Thymus (tissue), 14 donors: ENCODE measurements at places on chromosomes 16 and 17.

DNA sequence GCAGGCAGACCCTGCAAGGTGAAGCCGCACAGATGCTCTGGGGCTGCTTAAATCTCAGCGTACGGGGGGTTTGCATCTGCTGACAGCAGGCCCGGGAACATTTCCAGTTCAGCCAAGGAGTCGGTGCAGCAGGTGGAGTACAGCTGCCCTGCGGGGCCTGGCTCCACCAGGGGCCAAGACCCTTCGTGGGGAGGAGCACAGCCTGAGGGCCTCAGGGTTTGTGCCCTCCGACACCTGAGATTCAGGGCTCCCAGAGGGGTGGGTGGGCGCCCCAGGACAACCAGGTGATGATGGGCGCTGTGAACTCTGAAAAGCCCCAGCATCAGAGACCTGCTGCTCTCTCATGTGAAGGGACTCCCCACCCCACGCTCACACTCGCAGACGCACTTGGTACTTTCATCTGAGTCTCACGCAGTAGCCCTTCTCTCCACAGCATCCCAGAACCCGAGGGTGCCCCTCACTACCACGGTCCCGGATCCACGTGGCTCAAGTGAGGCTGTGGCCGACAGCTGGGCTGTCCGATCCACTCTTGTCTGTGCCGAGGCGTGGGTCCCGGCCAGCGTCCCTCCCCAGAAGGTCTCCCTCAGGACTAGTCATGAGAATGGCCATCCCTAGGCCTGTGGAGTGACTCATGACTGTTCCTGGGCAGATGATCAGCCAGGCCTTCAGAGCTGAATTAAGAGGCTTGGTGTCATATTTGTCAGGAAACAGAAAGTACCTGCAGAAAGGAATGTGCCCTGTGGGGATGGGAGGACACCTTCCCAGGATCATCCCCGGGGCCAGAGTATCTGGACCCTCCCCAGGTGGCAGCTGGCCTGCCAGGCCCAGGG is 29.6 kb downstream of the ACSF3 start:
- DNase-seq: no peak
- H3K27ac ChIP-seq: peak overlapping the region; percentile 98
- H3K36me3 ChIP-seq: peaks cover 84% of the 10 kb centered on the region
- H3K4me1 ChIP-seq: peaks cover 60% of the 10 kb centered on the region
- H3K4me3 ChIP-seq: peak overlapping the region; percentile 14

GRCh38 chr16:23889189-23889588 is 53.4 kb downstream of the PRKCB start:
- no peak for DNase-seq
- peaks cover 7% of the 10 kb centered on the region for H3K4me1 ChIP-seq
- H3K4me3 ChIP-seq: no peak overlapping the region
- H3K27me3 ChIP-seq: no peaks in the 10 kb centered on the region

DNA sequence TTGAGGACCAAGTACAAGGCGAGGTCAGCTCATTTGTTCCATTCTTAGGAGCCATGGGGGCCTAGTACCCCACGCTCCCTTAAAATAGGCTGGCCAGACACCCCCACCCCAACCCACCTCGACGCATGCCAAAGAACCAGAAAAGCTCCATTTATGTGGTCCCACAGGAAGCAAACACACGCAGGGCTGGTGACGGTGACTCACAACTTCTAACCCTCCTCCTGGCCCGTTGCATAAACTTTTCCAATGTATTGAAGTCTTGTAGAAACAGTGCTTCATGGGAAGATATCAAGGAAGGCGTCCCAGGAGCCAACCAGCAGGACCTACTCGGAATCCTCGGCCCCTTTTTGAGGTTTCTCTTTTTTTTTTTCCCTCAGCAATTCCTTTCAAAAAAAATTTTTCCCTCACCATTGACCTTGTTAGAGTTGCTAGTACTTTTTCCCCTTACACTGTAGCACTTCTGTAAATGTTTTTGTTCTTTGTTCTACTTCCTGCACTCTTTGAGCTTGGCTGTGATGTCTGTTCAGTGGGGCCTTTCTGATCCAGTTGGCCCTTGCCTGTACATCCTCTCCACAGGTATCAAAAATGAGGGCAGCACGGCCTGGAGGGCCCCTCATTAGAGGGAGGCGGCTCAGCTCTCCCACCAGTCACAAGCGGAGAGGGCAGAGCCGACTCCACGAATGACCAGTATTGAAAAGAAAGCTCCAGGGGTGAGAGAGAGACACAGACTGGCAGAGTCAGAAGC is 208.3 kb downstream of the RGS9 start:
- H3K27me3 ChIP-seq: no peaks in the 10 kb centered on the region
- H3K27ac ChIP-seq: peak overlapping the region; percentile 53
- peak; percentile 17 for DNase-seq
- no peak overlapping the region for H3K4me3 ChIP-seq

- H3K4me3 ChIP-seq: no peak overlapping the region
- H3K36me3 ChIP-seq: peaks cover 12% of the 10 kb centered on the region
- H3K4me1 ChIP-seq: peaks cover 4% of the 10 kb centered on the region
- DNase-seq: no peak
- no peak overlapping the region for H3K27ac ChIP-seq
Observed at GRCh38 chr17:4136373-4136772, 6.5 kb downstream of the ZZEF1 start.

- peaks cover 2% of the 10 kb centered on the region for H3K27me3 ChIP-seq
- H3K4me1 ChIP-seq: no peaks in the 10 kb centered on the region
- DNase-seq: no peak
- no peak overlapping the region for H3K27ac ChIP-seq
Observed at GRCh38 chr16:56116577-56116964, 74.7 kb upstream of the GNAO1 start.

DNA sequence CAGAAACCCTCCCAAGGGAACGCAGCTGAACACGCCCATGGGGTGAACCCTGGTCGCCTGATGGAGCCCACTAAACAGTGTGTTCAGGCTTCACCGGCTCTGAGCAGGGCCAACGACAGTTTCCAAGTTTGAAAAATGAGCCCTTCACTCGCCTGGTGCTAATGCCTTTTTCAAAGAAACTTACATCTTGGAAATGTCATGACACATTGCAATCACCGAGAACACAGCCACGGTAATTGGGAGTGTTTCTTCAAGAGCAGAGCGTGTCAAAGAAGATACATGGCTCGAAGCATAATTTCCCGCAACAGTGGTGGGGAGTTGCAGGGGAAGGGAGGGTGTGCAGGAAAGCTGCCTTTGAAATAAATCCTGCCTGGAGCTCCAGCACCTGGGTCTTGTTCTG is 463.2 kb downstream of the TMEM114 start:
- H3K4me1 ChIP-seq: no peaks in the 10 kb centered on the region
- DNase-seq: peak; percentile 0
- no peak overlapping the region for H3K27ac ChIP-seq
- H3K4me3 ChIP-seq: no peak overlapping the region
- H3K27me3 ChIP-seq: no peaks in the 10 kb centered on the region

DNA sequence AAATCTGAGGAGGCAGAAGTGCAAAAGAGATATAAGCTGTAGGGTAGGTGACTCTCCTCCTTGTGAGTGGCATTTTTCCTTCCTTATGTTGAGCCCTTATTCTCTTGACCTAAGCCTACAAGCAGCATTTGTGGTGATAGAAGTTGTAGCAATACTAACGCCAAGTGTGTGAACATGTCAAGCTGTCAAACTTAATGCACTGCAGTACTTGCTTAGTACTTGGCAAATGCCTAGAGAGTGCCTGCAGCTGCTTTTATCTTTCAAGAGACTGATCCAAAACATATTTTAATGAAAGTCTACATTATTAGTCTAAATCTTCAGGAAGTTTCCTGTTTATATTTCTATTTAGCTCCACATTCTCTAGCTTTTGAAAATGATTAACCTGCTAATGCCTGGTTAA is 83.2 kb downstream of the CNTNAP4 start:
- no peak overlapping the region for H3K27ac ChIP-seq
- no peak overlapping the region for H3K4me3 ChIP-seq
- no peak for DNase-seq
- no peaks in the 10 kb centered on the region for H3K27me3 ChIP-seq

GRCh38 chr16:56911771-56912571 is 20.0 kb upstream of the HERPUD1 start:
- H3K27ac ChIP-seq: no peak overlapping the region
- H3K36me3 ChIP-seq: no peaks in the 10 kb centered on the region
- H3K4me3 ChIP-seq: no peak overlapping the region
- DNase-seq: no peak
- H3K4me1 ChIP-seq: peaks cover 17% of the 10 kb centered on the region
- H3K27me3 ChIP-seq: no peaks in the 10 kb centered on the region

- H3K36me3 ChIP-seq: no peaks in the 10 kb centered on the region
- no peaks in the 10 kb centered on the region for H3K4me1 ChIP-seq
- no peak overlapping the region for H3K4me3 ChIP-seq
- DNase-seq: no peak
Observed at GRCh38 chr17:54259476-54259875, 436.7 kb downstream of the KIF2B start.

- peak overlapping the region; percentile 55 for H3K27ac ChIP-seq
- H3K27me3 ChIP-seq: peaks cover 40% of the 10 kb centered on the region
- no peaks in the 10 kb centered on the region for H3K36me3 ChIP-seq
Observed at GRCh38 chr17:73309727-73310596, 1.8 kb downstream of the CDC42EP4 start.

- no peaks in the 10 kb centered on the region for H3K27me3 ChIP-seq
- H3K4me1 ChIP-seq: no peaks in the 10 kb centered on the region
- no peaks in the 10 kb centered on the region for H3K36me3 ChIP-seq
- H3K27ac ChIP-seq: no peak overlapping the region
Observed at GRCh38 chr16:72199761-72200337, 27.9 kb upstream of the PMFBP1 start.

- H3K36me3 ChIP-seq: peaks cover 7% of the 10 kb centered on the region
- H3K27me3 ChIP-seq: no peaks in the 10 kb centered on the region
- DNase-seq: no peak
- H3K4me3 ChIP-seq: no peak overlapping the region
- no peaks in the 10 kb centered on the region for H3K4me1 ChIP-seq
- H3K27ac ChIP-seq: no peak overlapping the region
Observed at GRCh38 chr17:63311416-63311937, 134.6 kb downstream of the CYB561 start.

DNA sequence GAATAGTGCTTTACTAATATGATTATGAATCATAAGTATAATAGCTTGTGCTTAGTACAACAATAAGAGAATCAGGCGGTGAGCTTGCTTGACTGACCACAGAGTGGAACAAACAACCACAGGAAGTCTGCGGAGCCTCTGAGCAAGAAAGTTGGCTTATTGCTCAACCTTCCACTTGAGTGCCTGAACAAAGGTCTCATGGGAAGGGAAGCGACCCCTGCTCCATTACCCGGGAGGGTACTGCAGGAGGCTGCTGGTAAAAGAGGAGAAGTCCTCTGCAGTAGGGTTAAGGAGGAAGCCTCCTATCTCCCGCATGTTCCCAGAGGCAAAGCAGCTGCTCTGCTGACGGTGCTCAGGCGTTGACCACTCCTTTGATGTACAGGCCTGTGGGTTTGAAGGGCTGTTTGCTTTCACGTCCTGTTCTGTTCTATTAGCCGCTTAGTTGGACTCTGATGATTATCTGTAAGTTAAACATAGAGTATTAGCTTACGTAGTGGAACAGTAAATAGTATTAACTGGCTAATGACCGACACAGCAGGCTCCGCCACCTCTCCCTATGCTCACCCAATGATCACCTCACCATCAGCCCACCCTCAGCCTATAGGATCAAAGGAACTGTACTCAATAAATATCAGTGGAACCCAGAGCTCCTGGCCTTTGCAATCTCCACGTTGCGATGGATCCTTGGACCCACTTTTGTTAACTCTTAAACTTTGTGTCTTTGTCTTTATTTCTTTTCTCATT is 17.5 kb downstream of the ALOX15B start:
- H3K27ac ChIP-seq: no peak overlapping the region
- H3K4me3 ChIP-seq: no peak overlapping the region
- no peaks in the 10 kb centered on the region for H3K36me3 ChIP-seq
- DNase-seq: no peak
- peaks cover 52% of the 10 kb centered on the region for H3K27me3 ChIP-seq
- H3K4me1 ChIP-seq: no peaks in the 10 kb centered on the region

- H3K36me3 ChIP-seq: no peaks in the 10 kb centered on the region
- H3K4me3 ChIP-seq: no peak overlapping the region
- no peaks in the 10 kb centered on the region for H3K27me3 ChIP-seq
- H3K4me1 ChIP-seq: peaks cover 4% of the 10 kb centered on the region
- no peak for DNase-seq
- no peak overlapping the region for H3K27ac ChIP-seq
Observed at GRCh38 chr16:31451681-31452351, 7.5 kb upstream of the ARMC5 start.

GRCh38 chr17:41697122-41697962 is 8.7 kb downstream of the EIF1 start:
- H3K4me1 ChIP-seq: peaks cover 17% of the 10 kb centered on the region
- peak overlapping the region; percentile 78 for H3K27ac ChIP-seq
- H3K27me3 ChIP-seq: no peaks in the 10 kb centered on the region
- H3K4me3 ChIP-seq: no peak overlapping the region
- DNase-seq: no peak
- H3K36me3 ChIP-seq: peaks cover 25% of the 10 kb centered on the region

DNA sequence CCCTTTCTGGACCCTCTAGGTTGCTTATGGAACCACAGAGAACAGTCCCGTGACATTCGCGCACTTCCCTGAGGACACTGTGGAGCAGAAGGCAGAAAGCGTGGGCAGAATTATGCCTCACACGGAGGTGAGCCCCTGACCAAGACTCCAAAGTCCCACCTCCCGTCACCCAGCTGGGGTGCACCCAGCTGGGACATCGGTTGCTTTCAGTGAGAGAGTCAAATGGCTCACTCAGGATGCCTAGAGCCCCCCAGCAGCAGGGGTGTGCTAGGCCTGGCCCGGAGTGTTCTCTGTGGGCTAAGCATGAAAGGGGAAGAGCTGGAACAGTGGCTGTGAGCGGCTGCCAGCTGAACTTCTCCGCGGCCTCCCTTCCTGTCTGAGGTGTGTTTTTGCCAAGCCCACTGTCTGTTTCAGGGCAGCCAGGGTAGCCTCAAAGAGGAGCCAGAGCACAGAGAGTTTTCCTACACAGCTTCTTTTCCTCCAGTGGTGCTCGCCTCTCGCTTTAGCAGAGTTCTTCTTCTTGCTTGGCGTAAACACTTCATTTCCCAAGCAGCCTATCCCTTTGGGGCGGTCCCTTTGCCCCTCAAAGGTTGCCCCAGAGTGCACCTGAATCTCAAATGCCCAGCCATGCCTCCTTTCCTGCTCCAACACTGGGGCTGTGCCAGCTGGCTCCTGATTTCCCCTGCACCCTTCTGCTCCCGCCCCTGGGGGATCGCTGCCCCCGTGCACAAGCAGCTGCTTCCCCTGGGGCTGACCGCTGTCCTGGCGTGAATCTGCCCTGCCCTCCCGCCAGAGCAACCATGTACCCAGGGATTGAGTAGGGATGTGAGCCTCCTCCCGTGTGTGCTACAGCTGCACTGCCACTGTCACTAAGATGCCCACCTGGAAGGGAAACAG is 2.6 kb upstream of the CHAD start:
- H3K36me3 ChIP-seq: no peaks in the 10 kb centered on the region
- DNase-seq: no peak
- no peak overlapping the region for H3K4me3 ChIP-seq
- no peak overlapping the region for H3K27ac ChIP-seq
- H3K4me1 ChIP-seq: peaks cover 19% of the 10 kb centered on the region

GRCh38 chr17:59028328-59028727 is 78.4 kb downstream of the TRIM37 start:
- H3K36me3 ChIP-seq: peaks cover 25% of the 10 kb centered on the region
- H3K27ac ChIP-seq: no peak overlapping the region
- H3K27me3 ChIP-seq: no peaks in the 10 kb centered on the region
- DNase-seq: no peak
- no peaks in the 10 kb centered on the region for H3K4me1 ChIP-seq

GRCh38 chr16:81443688-81444447 is 740 bp upstream of the CMIP start:
- DNase-seq: no peak
- H3K36me3 ChIP-seq: no peaks in the 10 kb centered on the region
- H3K4me3 ChIP-seq: peak overlapping the region; percentile 89
